Right ventricle myocardium superior (tissue), 1 donor: ENCODE measurements at places on chromosomes 13 and 19. TPM values are rescaled to one million over a fixed set of nuclear protein-coding genes. Genes with fewer than 3 reads are reported as not detected.

DNA sequence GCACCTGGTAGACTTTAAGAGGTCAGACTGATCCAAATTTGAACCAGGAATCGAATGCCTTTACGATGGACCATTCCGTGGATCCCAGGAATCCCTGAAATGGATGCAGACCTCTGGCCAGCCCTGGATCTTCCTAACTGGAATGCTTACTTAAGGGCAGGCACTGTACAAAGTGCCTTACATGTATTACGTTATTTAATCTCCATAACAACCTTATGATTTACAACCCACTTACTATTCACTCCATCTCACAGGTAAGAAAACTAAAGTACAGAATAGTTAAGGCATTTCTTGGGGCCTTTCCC, 93.6 kb downstream of the HSPH1 start:
- no peak for DNase-seq

ATP8A2 gene
- 0.05 TPM for total RNA-seq

DNA sequence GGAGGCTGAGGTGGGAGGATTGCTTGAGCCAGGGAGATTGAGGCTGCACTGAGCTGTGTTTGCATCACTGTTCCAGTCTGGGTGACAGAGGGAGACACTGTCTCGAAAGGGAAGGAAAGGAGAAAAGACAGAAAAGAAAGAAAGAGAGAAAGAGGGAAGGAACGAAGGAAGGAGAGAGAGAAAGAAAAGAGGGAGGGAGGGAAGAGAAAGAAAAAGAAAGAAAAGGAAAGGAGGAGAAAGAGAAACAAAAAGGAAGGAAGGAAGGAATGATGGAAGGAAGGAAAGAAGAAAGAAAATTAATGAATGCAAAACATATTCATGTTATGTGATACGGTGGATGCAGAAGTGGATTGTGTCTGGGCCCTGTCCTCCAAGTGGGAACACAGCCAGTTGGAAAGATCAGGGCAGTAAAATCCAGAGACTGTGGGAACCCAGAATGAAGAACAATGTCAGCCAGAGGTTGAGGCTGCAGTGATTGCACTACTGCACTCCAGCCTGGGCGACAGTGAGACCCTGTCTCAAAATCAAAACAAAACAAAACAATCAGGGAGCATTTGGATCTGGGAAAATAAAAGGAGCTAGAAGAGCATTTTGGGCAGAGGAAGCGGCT, 6.2 kb downstream of the PHLDB3 start:
- no peak for DNase-seq

DNA sequence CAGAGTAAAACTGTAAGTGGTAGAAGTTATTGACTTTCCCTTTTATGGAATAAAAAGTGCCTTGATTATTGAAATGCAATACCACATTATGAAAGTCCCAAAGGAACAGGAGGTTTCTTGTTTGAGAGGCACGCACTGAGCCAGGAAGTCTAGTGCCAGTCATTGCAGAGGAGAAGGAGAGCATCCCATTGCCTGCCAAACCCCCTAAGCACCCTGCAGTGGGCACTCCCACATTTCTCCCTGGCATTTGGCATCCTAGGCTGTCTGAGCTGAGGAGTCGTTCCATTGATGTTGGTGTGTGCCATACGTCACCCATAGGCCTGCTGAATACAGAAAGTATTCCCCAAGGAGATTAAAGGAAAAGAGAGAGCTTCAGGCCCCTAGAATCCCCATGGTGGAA, 85.7 kb upstream of the MBNL2 start:
- DNase-seq: no peak
